ENCODE measurements at places on chromosomes 4 and X. TPM values are rescaled to one million over a fixed set of nuclear protein-coding genes. Genes with fewer than 3 reads are reported as not detected.

GRCh38 chr4:148573296-148573695 lies 131.1 kb upstream of the NR3C2 start:
- no peak for DNase-seq

DNA sequence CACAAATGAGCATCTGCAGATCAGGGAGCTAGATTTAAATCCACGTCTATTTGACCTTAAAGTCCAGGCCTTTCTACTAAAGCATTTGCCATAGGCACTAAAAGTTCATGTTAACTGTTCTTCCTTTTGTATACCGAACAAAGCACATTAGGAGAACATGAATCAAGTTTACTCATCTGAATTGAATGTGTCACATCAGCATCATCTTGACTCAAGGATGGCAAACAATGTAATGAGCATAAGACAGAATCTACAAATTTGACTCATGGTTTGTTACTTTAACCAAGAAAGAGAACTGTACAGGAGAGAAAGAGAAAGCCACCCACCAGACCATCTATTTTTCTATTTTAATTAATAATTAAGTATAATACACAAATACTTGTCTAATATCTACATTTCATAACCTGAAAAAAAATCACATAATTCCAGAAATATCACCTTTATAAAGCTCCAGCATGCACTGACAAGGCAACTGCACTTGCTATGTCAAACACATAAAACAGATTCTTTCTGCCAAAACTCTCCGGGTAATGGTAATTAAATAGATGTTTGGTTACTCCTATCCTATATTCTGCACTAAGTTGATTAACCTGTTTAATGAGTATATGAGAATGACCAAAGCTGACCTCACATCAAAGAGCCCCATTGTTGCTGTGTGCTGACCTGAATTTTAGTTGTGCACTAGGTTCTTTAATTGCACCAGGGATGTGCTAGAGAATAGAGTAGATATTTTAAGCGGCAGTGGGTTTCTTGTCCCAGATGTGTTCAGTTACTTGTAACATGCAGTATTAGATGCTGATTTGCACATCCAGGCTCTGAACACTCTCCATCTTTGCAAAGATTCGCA lies 42.5 kb upstream of the LEF1 start:
- DNase-seq = no peak

The SPANXA1 gene
- total RNA-seq = not detected

- DNase-seq = no peak
Measured at GRCh38 chr4:110371016-110371770, 104.8 kb upstream of the ENPEP start.

DNA sequence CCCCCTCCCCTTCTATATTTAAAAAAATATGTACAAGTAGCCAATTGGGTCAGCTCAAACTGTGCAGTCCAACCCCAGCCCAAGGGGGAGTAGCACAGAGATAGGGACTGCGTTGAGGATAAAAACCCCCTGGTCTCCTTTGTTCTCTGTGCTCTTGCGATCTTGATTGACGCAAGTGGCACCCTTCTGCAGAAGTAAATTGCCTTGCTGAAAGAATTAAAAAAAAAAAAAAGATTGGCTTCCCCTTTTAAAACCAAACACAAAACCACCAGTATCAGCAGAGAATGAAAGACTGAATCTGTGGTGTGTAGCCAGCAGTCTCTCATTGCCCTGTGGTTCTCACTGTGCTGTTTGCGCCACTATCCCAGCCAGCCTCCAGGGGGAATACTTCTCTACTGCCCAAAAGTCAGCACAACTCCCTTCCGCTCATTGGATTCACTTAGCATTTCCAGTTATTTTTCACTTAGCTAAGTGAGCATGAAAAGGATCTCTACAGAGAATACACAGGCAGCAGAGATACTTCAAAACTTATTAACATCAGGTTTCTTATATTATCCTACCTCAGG lies 29.7 kb downstream of the MANBA start:
- no peak for DNase-seq

DNA sequence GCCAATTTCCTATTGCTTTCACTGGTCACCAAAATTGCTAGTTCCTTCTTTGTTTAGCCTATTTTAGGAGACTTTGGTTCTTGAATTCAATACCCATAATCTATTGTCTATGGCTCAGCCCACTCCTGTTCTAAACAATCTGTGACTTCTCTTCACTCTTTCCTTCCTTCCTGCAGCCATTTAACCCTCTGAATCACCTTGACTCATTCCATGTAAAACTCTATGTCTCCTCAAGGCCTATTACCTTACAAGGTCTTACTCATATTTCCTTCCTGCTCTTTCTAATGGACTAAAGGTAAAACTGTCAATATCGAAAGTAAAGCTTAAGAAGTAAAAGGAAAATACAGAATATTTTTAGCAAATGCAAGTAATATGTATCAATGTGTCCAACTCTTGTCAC lies 301.6 kb downstream of the ARHGAP24 start:
- no peak for DNase-seq

The JCHAIN gene
- total RNA-seq = 10.1 TPM

The PHEX gene
- total RNA-seq = 0.16 TPM

DNA sequence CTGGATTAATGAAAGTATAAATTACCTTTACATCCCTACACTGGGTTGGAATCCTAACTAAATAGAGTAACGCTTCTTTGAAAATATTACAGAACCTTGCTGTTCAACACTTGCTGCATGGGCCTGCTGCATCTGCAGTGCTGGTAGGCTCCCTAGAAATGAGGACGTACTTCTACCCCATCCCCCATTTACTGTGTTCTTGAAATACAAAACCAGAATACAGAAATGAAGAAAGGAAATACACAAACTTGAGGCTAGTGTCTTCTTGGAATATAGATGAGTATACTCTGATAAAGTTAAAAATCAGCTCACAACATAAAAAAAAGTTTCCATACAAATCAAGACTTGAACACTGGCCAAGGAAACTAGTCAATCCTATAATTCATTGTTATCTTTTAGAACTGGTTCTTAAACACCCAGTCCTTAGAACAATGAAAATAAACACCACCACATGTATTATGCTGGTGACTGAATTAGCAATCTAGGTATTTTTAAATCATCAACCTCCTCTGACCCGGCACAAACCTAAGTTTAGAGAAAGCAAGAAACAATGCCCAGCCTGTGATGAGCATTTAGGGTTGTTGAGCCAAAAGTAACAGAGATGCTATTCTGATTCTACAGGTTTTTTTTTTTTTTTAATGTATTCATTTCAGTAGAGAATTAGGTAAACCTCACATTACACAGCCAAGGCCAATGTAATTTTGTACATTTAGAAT lies 49.7 kb downstream of the ATP8A1 start:
- DNase-seq = no peak

DNA sequence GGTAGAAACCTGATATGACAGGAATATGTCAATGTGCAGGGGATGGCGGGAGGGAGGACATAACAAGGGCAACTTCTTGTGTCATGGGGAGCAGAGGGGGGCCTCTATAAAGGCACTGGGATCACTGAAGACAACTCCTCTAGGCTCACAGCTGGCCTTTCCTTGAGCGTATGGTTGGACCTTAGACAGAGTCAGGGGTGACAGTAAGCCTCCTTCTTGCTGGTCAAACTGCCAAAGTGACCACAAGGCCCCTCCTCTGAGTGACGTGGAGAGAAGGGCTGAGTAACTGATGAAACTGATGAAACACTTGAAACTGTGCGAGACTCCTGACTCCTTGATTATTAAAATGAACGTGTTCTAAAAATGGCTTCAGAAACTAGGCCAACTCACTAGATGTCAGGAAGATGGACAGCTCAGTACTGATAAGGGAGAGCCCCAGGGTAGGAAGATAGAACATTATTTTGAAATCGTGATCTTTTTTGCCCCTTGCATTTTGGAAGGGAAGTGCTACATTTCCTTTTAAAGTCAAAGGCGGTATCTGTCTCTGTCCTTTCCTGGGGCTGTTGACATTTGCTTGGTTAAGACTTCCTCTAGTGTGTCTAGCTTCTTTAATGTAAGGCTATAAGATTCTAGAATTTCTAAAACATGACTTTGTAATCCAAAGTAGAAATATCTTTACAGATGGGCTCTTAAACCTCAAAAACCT lies 1.6 kb downstream of the RAB33A start:
- no peak for DNase-seq

DNA sequence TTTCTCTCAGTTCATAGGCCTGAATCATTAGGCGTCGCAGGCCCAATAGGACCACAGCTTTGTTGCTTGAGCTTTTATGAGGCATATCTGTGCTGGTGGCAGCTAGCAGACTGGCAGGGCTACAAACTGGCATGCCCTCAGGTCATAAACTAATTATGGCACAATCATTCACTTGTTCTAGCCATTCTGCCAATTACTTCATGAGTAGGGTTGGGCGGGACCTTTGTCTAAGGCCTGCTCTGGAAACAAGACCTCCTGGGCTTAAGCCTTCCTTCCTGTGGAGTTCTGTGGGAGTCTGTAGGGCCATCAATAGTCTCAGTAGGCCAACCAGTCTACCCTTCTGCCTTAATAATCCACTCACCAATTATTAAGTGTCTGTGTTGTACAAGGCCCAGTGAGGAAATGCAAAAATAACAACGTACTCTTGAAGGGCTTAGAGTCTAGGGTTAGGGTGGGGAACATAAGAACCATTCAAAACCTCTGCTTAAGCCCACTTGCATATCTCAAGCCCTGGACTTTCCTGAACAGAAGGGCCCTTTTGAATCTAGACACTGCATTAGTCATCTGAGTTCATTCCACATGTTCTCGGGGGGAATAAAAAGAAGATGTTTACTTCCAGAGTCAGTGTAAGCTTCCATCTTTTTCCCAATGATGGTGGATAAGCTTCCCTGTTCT lies 44.5 kb downstream of the SHROOM4 start:
- no peak for DNase-seq

DNA sequence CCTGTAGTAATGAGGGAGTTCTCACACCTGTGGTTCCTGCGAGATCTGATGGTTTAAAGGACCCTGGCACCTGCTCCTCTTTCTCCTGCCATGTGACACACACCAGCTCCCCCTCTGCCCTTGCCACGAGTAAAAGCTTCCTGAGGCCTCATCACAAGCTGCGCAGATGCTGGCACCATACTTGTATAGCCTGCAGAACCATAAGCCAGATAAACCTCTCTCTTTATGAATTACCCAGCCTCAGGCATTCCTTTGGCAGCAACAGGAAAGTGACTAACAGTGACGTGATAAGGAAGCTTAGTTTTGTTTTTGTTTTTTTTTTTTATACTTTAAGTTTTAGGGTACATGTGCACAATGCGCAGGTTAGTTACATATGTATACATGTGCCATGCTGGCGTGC lies 130.9 kb downstream of the AFAP1 start:
- no peak for DNase-seq

The HSFX4 gene
- not detected for total RNA-seq

GRCh38 chr4:84578540-84579402 lies 4.2 kb upstream of the CDS1 start:
- no peak for DNase-seq

The ASB9 gene
- total RNA-seq = 1.0 TPM

DNA sequence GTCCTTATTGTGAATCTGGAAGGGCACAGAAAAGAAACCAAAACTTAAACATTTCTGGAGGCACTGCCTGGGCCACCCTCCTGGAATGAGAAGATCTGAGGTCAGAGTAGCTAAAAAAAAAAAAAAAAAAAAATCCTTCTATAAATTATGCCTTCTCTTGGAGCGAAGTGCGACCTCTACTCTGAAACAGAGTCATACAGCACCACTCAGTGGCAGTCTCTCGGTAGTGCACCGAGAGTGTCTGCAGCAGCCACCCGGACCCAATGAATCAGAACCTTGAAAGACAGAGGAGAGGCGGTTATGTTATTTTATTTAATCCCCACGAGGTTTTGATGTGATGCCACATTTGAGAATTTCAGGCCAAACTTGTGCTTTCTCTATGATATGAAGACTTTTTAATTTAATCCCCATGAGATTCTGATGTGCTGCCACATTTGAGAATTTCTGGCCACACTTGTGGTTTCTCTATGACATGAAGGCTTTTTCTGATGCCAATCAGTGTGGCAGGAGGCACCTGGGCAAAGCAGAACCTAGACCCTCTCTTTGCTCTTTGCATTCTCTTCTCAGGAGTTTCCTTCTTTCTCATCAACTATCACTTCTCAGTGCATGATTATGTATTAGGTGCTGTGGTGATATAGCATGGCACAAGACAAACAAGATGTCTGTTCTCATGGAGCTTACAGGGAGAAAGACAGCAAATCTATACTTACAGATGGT lies 5.6 kb upstream of the CT47C1 start:
- peak; percentile 52 for DNase-seq

DNA sequence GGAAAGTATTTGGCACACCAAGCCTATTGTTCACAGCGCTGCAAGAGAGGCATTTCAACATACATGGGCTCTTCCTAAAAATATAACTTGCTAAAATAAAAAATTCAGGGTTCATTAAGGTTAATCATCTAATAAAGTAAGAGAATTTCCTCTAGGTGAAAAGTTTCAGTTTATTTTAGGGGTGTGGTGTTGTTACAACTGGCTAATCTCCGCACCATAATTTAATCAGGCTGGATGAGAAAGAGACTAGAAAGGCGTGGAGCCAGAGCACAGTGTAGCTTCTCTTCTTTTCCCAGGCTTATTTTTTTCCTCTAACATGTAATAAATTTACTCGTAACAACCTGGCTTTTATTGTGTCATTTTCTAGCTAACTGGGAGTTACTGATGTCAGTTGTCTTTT lies 47.9 kb downstream of the FHL1 start:
- no peak for DNase-seq

DNA sequence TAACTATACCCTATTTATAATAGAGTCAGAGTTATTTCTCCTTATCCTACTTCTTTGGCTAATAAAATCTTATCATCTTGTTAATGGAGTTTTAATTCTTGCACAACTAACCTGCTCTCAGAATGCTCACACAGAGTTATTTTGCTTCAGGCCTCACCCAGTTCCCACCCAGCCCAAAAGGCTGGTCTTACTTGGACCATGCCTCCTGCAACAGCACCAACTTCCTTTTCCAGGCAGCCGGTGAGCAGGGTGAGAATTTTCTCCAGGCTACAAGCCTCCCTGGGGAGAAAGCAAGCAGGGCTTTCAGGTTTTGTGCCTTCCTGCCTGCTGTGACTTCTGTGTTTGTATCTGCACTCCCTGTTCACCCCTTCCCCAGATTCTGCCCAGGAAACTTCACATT lies 29.1 kb upstream of the BANK1 start:
- DNase-seq = no peak

GRCh38 chrX:9788911-9789310 lies 2.7 kb downstream of the SHROOM2 start:
- DNase-seq = no peak

Measured in breast epithelium (tissue), 4 donors.